B cell (primary cell): ENCODE measurements at places on chromosomes 4 and X. TPM values are rescaled to one million over a fixed set of nuclear protein-coding genes. Genes with fewer than 3 reads are reported as not detected.

DNA sequence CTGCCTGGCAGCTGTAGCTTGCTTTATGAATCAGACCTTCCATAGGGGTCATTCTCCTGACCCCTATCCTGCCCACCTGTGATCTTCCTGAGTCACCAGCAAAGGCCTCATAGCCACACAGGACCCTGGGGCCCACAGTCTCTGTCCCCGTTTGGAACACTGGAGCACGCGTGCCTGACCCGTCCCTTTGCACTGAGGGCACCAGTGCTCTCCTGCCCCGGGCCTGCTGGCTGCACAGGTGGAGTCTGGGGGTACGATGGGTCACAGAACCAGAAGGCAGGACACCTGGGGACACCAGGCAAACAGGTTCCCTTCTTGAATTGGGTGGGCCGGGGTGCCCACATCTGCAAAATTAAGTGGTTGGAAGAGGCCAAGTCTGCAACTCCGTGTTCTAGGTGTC, 97.2 kb downstream of the CPZ start:
- no peak for DNase-seq

DNA sequence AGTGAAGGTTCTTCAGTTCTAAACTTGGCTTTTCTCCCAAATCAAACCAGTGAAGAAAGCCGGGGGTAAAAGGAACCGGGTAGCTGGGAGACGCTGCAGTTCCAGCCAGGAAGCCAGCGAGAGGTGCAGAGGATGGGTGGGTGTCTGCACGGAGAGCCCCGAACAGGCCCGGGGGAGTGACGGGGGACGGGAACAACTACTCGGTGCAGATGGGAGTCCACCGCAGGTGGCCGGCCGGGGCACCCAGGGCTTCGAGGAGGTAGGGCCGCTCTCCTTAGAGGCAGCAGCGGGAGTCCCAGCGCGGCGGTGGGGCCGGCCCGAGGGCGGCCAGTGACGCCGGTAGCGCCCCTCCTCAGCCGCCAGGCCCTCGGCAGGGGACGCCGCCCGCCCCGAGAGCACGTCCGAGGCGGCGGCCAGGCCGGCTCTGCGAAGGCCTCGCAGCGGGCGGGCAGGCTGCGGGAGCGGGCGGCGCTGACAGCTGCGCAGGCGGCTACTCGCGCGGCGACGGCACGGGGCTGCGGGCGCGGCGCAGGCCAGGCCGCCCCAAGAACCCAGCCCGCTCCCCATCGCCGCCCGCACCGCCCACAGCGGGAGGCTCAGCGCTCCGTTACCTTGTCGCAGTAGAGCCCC, 449 bp downstream of the FBXL5 start:
- no peak for DNase-seq

GRCh38 chrX:142036116-142036515, 132.4 kb downstream of the MAGEC1 start:
- no peak for DNase-seq

- no peak for DNase-seq
These were observed 49.3 kb downstream of the RAPGEF2 start for GRCh38 chr4:159152181-159152580.

DNA sequence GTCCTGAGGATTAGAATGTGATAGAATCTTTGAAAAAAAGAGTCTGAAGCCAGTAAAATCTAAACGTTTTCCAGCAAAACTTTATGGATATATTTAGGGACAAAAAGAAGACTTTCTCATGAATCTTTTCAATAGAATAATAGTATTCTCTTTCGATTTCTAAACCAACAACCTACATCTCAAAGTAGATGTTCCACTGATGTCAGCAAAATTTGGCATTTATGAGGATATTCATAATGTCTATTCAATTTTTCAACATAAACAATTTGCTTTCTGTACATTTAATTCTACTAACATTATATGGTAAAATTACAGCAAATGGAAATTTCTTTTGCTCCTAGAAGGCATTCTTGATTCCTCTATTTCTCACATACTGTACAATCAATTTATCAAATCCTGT, 886.5 kb downstream of the CENPC start:
- no peak for DNase-seq

Gene PRAF2
- total RNA-seq: 19.0 and 22.5 TPM in 2 replicates

Gene OTC
- not detected in 2 replicates for total RNA-seq

Gene PHEX
- total RNA-seq: 0.15 and 0.56 TPM in 2 replicates

Gene SERPINA7
- not detected in 2 replicates for total RNA-seq

Gene HS3ST1
- total RNA-seq: 4.3 and 5.4 TPM in 2 replicates

Gene FGA
- total RNA-seq: not detected in 2 replicates

Gene ZGRF1
- 13.0 and 18.6 TPM in 2 replicates for total RNA-seq

Gene TSPAN7
- 0.32 TPM in 1 of 2 replicates, not detected in the other for total RNA-seq

Gene GABRE
- not detected in 2 replicates for total RNA-seq

Gene NMU
- total RNA-seq: not detected in 2 replicates

Gene SPACA5
- not detected in 2 replicates for total RNA-seq
